ENCODE measurements at places on chromosomes 13 and 19. TPM values are rescaled to one million over a fixed set of nuclear protein-coding genes. Genes with fewer than 3 reads are reported as not detected.

GPC5 gene
- 0.06 TPM for total RNA-seq

CEACAM8 gene
- not detected for total RNA-seq

CD320 gene
- total RNA-seq = 32.1 TPM

GRCh38 chr13:106100171-106100919, 435.1 kb downstream of the EFNB2 start:
- H3K27ac ChIP-seq = no peak overlapping the region
- no peaks in the 10 kb centered on the region for H3K4me1 ChIP-seq

GRCh38 chr13:44048326-44048725, 168.6 kb downstream of the LACC1 start:
- H3K36me3 ChIP-seq = no peaks in the 10 kb centered on the region
- H3K4me1 ChIP-seq = no peaks in the 10 kb centered on the region
- no peak overlapping the region for H3K4me3 ChIP-seq
- H3K27ac ChIP-seq = no peak overlapping the region
- no peak for DNase-seq
